IPS-NIHi11 (cell line): ENCODE measurements at places on chromosomes 12 and 14.
A peak's percentile ranks its signal among the peaks of the same experiment; 100 is the strongest.

DNA sequence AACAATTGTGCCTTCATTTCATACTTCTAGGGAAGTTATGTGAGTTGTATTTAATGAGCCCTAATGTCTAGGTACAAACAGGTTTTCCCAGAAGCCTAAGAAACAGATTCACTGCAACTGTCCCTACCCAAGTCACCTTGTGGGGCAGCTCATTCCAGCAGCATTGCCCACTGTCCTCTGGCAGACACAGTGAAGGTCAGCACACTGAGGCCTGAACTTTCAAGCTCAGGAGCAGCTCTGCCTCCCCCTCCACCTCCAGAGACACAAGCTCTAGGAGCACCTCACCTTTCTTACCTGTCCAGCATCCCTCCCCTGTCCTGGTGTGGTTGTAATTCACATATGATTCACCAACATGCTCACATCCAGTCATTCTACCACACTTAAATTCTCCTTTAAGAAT lies 15.7 kb downstream of the UBE3B start:
- no peak for DNase-seq

DNA sequence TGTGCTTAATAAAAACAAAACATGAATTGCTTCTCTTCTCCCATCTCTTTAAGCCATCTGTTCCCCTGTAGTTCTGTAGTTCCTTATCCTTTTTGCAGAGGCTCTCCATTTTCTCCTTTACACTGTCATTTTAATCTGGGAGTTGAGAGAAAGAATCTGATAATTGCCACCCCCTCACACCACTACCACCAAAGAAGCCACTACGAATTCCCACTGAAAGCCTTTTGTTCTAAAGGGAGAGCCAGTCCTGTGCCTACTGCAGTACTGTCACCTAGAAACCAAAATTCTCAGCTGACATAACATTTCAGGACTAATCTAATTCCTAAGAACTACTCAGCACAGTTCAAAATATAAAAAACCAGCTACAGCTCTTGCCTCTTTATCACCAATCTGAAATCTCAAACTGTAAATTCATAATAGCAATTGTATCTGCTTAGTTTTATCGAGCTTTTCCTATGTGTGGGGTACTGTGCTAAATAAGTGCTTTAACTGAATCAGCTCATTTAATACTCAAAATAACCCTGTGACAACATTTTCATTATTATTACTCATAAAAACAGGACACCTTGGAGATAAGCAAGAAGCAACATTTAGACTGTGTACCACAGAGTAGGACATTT lies 72.4 kb downstream of the SPPL3 start:
- no peak for DNase-seq

GRCh38 chr14:51652168-51653078 lies 713 bp downstream of the FRMD6 start:
- peak; percentile 55 for DNase-seq

- DNase-seq, result no peak
These were observed 51.3 kb downstream of the MARK3 start for GRCh38 chr14:103436533-103436932.

DNA sequence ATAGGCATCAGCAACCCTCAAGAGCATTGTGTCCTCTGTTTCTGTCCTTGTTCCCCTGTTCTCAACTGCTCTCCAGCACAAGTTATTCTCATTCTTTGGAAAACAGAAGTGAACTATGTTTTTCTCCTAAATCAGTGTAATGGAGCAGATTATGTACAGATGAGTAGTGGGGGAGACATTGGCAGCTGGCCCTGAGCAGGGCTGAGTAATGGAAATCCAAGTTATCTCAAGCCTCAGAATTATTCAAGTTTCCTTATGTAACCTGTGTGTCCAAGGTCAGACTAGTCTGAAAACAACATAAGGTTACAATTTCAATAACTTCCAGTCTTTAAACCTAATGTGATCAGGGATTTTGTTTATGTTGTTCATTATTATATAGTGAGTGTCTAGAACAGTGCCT lies 116.1 kb upstream of the FUT8 start:
- DNase-seq, result no peak

- no peak for DNase-seq
These were observed 20.3 kb downstream of the VDR start for GRCh38 chr12:47884501-47884900.

DNA sequence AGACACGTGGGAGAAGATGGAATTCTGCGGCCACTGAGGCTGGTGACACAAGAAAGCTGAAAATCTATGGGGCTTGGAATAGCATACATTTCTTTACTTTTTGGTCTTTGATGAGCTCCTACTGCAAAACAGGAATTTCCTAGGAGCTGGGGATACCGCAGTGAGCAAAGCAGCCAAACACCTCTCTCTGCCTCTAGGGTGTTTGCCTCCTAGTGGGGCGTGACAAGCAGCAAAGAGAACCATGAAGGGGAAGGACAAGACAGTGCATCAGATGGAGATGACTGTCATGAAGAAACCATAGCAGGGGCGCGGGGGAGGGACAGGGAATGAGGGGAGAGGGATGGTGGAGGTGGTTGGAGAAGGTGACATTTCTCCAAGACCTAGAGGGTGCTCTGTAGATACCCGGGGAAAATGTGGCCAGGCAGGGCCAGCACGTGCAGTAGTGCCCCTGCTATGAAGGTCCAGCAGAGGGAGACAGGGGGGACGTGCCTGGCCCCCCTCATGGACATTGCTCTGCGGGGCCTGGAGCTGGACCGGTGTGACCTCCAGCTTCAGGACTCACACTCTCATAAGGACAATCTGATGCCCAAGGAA lies 58.6 kb downstream of the SERPINA3 start:
- no peak for DNase-seq

GRCh38 chr14:74955229-74956026 lies at the start of gene PGF:
PGF (minus strand) TSS chr14:74955597; CDS start chr14:74955242, 355 bp downstream.
- DNase-seq, result peak; percentile 93

DNA sequence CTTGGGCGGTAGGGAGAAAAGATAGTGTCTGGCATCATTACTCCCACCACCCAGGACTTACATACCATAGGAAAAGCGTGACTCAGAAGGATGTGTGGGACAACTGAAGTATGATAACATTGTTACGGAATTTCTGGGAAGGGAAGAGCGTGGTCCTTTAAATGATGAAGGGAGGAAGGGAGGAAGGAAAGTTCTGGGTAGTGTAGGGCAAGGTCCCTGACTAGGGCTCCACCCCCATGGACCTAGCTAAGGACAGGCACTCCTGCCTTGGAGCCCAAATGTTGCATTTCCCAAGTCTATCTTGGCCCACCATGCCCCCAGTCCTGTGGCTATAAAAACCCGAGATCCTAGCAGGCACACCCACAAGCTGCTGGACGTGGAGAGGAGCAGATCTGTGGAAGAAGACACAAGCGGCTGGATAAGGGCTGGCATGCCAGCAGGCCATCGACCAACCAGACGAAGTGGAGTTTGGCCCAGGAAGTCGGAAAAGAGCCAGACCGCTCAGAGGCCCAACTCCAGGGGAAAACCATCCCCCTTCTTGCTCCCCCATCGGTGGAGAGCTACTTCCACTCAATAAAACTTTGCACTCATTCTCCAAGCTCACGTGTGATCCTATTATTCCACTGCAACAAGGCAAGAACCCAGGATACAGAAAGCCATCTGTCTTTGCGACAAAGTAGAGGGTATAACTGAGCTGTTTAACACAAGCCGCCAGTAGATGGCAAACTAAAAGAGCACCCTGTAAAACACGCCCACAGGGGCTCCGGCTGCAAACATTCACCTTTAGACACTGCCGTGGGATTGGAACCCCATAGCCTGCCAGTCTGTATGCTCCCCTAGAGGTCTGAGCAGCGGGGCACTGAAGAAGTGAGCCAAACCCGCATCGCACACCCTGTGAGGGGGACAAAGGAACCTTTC lies 23.0 kb upstream of the RAB21 start:
- no peak for DNase-seq

GRCh38 chr12:66449531-66449930 lies 147.2 kb downstream of the HELB start:
- DNase-seq, result no peak

GRCh38 chr12:67716817-67717216 lies 68.3 kb downstream of the DYRK2 start:
- peak; percentile 29 for DNase-seq

DNA sequence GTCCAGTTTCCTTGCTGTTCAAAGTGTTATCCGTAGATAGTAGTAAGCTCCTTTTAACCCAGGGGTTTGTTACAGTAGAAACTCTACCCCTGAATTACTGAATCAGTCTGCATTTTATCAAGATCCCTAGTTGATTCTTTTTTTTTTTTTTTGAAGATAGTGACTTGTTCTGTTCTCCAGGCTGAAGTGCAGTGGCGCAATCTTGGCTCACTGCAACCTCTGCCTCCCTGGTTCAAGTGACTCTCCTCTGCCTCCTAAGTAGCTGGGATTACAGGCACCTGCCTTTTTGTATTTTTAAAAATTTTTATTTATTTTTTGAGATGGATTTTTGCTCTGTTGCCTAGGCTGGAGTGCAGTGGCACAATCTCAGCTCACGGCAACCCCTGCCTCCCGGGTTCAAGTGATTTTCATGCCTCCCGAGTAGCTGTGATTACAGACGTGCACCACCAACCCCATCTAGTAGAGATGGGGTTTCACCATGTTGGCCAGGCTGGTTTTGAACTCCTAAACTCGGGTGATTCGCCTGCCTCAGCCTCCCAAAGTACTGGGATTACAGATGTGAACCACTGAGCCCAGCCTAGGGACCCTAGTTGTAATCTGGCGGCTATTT lies 10.5 kb downstream of the LARP4 start:
- no peak for DNase-seq

- DNase-seq, result no peak
These were observed 40.4 kb downstream of the SETD3 start for GRCh38 chr14:99440278-99440677.

DNA sequence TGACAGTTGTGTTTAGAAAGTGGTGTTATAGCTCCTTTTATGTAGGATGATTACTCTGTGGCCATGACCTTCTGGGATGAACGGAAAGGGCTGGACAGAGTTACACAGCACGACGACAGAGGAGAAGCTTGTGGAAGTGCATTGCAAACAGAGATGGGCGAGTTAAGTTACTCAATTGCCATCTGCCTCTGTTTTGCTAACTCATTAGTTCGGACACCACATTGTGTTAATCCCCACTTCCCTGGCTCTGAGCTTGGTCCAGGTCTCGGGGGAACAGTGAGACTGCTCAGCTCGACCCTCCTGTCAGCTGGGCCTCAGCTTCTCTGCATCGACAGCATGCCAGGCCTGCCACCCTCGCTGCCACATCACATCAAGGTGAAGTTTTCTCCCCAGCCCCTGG lies 408.0 kb downstream of the ZFP36L1 start:
- DNase-seq, result no peak

- DNase-seq, result no peak
These were observed 566.1 kb downstream of the BCL11B start for GRCh38 chr14:98705871-98706300.

- DNase-seq, result no peak
These were observed 60.5 kb downstream of the BTG1 start for GRCh38 chr12:92085040-92085735.

- DNase-seq, result no peak
These were observed 86.6 kb downstream of the BORCS5 start for GRCh38 chr12:12443431-12443878.

GRCh38 chr12:111361073-111361716 lies 7.7 kb downstream of the PHETA1 start:
- DNase-seq, result no peak

DNA sequence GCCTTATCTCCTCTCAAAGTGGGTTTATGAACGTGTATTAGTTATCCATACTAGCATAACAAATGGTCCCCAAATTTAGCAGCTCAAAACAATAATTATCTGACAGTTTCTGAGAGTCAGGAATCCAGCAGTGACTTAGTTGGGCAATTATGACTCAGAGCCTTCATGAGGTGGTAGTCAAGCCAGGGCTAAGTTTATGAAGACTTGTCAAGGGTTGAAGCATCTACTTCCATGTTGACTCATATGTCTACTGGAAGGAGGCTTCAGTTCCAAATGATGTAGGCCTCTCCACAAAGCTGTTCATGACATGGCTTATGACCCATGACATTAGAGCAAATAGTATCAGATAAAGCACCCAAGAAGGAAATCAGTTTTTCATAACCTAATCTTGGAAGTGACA lies 73.2 kb downstream of the IPO8 start:
- DNase-seq, result no peak

DNA sequence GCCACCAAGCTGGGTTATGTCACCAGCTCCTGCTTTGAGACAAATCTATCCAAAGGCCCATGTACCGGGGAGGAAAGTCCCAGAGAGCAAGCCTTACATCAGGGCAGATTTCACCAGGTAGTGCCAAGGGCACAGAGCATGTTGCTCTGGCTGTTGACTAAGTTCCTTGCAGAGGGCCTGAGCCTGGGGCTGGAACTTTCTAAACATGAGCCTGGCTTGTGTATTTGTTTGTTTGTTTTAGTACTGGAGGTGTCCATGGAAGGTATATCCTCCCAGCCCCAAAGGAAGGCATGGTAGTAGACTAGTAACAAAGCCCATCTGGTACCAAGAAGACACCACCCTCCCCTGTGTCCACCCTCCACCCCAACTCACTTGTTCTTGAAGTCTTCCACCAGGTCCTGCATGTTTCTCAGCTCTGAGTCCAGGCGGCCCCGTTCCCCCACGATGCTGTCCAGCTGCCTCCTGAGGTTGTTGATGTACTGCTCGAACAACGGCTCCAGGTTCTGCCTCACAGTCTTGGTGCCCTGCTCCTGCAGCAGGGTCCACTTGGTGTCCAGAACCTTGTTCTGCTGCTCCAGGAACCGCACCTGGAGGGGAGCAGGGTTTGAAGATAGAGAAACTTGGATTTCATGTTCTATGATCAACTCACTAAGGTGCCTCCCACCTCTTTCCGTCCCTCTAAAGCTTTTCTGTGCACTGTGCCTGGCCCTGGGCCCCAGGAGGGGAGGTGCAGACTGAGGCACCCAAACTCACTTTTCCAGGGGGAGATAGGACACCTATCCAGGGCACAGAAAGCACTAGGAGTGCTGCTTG lies 1.4 kb downstream of the KRT5 start:
- no peak for DNase-seq
